ENCODE measurements at places on chromosomes 6 and 20.
A peak's percentile ranks its signal among the peaks of the same experiment; 100 is the strongest.

GRCh38 chr6:137811916-137812553 lies 55.0 kb upstream of the TNFAIP3 start:
- no peak for DNase-seq

- no peak for DNase-seq
These were observed 101.9 kb upstream of the ARMC2 start for GRCh38 chr6:108746366-108746765.

DNA sequence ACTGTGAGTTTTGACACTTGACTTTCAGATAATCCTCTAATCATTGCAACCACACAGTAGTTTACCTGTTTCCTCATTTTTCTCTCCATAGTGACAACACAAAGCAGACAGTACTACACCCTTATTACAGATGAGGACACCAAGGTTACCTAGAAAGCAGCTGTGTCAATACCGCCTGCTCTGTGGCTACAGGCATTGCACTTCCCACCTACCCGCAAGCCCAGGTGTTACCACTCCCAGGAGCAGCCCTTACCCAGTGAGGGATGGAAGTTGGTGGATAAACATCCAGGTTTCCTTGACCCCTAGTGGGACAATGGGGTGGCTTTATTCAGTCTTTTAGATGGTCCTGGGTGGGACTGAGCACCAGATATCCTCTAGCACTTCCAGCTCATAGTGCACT lies 503.6 kb downstream of the PTPRT start:
- no peak for DNase-seq

DNA sequence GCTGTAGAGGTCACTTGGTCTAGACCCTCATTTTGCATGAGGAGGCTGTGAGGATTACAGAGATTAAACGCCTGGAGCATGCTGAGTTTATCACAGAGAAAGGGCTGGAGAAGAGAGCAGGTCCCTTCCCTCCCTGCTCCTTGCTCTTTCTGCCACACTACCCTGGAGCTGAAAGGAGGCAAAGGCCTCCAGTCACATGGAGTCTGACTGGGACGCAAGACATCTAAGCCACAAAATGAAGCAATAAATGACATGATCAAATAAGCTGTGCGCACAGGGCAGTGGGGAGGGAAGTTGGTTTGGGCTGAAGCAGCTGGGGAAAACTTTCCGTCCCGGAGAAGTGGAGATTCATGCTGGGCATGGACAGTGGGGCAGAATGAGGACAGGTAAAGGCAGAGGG lies 33.3 kb downstream of the ATXN1 start:
- DNase-seq = no peak

GRCh38 chr6:45590226-45590625 lies 212.5 kb upstream of the SUPT3H start:
- no peak for DNase-seq

DNA sequence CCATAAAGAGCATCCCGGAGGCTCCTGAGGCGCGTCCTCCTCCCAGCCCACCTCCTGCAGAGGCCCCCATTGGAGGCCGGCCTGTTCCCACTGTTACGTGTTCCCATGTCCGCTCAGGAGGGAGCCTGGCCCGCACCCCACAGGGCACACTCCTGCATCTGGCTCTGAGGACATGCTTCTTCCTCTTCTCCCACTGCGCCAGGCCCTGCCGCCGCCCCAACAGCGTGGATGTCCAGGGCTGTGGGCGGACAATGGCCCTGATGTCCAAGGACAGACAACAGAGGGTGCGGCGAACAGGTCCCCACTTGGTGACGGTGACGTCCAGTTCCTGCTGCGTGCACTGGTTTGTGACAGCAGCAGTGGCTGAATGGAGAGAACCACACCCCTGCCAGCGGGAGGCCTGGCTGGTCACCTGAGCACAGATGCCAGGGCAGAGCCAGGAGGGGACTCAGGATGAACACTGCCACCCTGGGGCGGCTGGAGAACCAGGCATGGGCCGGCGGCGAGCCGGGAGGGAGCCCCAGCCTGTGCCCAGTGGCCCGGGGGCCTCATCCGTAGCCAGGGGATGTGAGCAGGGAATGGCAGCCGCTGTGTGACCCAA lies 26.6 kb downstream of the FRMD1 start:
- no peak for DNase-seq

DNA sequence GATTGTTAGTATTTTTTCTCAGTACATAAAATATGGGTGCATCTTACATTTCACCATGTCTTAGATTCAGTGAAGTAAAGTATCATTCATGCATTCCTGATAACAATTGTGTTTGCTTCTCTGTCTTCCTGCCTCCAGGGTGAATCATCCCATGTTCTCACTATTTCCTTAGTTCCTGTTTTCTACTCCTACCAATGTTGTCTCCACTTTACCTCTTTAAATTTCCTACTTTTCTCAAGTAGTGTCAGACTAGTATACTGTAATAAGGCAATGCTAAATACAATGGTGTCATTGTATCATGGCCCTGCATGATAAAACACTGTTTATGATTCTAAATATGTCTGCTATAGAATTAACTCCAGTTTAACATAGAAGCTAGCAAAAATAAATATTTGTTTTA lies 37.4 kb upstream of the GABRR1 start:
- no peak for DNase-seq

DNA sequence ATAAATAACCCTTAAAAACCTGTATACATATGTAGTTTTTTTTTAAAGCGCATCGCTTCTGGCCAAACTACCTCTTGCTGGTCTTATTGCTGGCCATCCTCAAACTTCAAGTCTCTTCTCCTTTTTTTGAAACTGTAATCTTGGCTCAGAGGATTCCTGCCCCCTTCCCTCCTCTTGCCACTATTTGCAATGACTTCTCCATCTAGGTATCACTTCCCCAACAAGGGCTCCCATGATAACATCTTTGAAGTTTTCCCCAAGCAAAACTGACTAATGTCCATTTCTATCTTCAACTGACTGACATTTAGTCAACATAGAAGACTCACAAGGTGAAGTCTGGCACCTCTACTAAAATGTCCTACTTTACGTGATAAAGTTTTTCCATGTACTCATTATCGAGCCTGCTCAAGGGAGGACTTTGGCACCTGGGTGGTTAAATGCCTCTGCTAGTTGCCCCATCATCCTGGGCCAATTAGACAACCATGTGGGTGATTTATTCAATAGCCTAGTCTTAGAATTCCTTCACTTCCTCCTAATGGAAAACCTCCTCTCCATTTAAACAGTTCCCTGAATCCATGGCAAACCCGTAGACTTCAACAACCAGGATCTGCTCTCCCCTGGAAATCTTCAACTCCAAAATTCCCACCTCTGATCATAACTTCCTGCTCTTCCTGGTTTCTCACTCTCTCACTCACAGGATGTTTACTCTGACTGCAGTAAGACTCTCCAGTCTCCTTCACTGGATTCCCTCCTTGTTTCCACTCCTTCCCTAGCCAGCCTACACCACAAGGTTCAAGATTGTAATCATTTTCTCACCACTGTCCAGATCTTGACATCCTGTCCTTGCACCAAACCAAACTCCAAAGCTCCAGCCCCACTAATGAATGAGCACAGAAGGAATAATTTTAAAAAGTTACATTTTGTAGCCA lies 9.4 kb upstream of the PLAGL1 start:
- no peak for DNase-seq

DNA sequence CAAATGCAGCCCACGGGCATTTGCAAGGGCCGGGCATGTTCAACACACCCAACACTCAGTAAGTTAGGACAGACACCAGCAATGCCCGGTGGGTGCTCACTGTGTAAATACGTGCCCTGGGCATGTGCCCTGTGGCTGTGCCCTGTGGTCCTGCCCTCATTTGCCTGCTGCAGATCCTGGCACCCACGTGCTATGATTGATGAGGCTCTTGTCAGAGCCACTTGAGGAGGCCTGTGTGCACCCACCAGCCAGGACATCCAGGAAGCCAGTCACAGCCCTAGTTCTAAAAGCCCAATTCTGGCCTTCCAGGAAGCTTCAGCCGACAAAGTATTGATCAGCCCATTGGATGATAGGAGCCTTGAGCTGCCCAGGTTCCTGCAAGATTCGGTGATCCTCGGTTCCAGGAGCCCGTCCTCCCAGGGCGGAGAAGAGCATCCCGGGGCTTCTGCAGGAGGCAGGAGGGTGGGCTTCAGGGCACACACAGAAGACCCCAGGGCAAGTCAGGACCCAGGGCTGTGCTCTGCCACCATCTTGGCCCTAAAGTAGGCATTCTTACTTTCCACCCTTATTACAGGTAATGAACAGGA lies 223.9 kb downstream of the PREX1 start:
- no peak for DNase-seq

- no peak for DNase-seq
These were observed 70.7 kb upstream of the TRAF3IP2 start for GRCh38 chr6:111676383-111676782.

DNA sequence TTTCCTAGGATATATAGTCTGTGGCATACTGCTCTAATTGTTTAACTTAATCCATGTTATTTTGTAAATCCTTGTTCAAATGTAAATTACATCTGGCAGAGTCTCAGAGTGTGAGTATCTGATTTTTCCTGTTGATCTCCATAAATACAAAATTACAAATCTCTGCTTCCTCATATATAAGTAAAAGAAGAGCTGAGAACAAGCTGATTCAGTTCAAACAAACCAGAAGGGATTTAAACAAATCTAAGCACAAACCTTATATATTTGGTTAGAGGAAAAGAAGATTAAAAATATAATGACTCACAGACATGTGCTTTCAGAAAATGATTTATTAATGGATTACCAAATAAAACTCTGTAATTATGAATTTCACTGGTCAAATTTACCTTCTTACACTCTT lies 37.3 kb downstream of the KIF13A start:
- no peak for DNase-seq

GRCh38 chr6:18432180-18432579 lies 45.0 kb downstream of the RNF144B start:
- no peak for DNase-seq

- no peak for DNase-seq
These were observed 65.9 kb downstream of the PPP1R14C start for GRCh38 chr6:150208611-150209352.

DNA sequence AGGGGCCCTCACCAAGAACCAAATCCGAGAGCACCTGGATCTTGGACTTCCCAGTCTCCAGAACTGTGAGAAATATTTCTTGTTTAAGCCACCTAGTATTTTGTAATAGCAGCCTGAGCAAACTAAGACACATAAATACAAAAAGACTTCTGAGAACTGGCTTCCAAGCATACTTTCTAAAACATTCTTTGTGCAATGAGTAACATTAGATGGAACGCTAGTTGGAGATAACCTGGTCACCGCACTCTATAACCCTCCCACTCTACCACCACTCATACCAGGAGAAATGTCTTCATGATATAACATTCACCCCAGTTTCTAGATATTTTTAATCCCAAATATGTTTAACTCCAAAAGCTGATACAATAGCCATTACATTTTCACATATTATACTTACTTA lies 169.5 kb upstream of the THEMIS start:
- DNase-seq = no peak

DNA sequence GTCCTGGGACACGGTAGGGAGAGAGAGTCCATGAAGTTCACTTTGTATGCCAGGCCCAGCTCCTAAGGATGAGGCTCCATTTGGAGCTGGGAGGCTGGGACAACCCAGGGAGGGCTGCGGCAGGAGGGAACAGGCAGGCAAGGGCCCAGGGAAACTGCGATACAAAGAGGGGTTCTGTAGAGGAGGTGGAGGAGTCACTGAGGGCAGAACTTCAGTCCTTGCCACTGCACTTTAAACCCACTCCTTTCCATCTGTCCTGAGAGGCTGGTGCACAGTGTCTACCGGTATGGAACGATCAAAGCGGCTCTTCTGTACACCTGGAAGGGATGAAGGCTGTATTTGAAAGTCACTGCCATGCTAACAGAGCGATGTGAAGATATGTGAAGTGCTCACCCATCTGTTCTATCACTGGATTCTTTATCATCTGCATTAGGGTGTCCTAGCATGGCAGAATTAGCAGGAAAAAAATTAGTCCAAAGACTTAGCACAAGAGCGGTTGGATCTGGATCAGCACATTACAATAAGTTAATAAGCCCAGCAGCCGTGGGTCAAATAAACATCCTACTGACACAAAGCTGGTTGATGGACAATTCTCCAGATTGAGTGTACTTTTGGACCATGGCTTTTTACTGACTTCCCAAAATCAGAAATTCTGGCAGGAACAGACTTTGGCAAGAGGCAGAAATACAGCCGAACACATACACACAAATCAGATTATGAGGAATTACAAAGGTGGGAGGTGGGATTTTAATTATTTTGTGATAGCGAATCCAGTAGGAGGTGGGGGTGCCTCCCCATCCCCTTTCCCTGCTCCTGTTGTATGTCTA lies 20.9 kb upstream of the ZFAND3 start:
- peak; percentile 12 for DNase-seq

DNA sequence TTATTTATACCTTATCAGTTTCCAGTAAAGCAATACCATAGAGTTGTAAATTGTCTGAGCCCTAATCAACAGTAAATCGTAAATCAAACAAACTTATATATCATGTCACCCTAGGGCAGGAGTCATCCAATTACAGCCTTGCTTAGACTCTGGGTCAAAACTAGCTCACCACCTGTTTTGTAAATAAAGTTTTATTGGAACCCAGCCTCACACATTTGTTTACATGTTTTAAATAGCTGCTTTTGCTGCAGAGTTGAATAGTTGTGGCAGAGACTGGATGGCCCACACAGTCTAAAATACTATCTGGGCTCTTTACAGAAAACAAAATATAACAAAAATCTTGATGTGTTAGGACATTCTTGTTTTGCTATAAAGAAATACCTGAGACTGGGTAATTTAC lies 94.4 kb downstream of the MKKS start:
- DNase-seq = no peak

- no peak for DNase-seq
These were observed 13.3 kb upstream of the FAXC start for GRCh38 chr6:99362678-99363268.

DNA sequence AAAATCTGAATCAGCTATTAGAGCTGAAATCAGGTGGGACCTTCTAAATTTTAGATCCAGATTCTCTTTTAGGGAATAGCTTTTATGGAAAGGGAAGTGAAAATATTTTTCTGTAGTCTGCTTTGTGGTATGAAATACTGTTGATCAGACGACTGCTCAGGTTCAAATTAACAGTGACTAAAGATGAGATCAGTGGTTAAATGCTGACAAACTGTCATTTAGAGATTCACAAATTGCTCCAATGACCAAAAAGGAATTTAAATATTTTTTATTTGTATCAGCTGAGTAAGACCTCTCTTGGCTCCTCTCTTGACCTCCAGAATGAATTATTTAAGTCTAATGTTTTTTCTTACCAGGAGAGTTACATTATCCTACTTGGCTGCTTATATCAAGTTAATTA lies 77.3 kb downstream of the KCNQ5 start:
- DNase-seq = no peak

- DNase-seq = no peak
These were observed 472.3 kb downstream of the MMUT start for GRCh38 chr6:48990739-48991138.

DNA sequence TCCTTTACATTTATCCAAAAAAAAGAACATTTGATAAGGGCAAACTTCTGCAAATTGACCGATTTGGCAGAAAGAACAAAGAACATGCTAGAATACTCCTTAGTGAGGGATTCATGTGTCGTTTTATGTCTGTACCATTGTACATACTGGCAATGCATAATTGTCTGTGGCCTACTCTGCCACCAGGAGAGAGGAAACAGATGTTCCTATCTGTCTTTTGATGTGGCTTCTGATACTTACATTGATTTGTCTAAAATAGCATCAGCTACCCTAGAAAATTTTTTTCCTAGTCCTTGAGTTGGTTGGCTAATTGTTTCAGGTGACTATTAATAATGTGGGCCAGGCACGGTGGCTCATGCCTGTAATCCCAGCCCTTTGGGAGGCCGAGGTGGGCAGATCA lies 654.1 kb downstream of the KIF16B start:
- no peak for DNase-seq
